Cortex of kidney (tissue), 1 donor: ENCODE measurements at places on chromosomes 4 and X.

- DNase-seq = no peak
These were observed 602.1 kb downstream of the RAB28 start for GRCh38 chr4:12881945-12882584.

GRCh38 chrX:105869701-105870100 lies 47.4 kb downstream of the NRK start:
- DNase-seq = no peak

DNA sequence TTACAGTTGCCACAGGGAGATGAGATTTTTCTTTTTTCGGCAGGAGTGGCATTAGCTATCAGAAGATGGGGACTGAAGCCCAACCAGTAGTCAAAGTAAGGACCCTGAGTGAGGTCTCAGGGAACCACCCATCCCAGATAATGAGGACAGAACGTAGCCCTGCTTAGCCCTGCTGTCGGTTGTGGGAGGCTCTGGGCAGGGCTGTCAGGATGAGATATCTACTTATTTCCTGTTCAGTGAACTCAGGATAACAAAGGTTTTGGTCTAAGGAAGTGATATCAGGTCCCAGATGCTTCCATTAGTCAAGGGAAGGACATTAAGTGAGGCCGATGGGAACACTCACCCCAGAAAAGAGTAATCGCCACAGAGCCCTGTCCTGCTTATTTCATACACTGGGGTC lies 2.3 kb downstream of the MAGEB16 start:
- no peak for DNase-seq

DNA sequence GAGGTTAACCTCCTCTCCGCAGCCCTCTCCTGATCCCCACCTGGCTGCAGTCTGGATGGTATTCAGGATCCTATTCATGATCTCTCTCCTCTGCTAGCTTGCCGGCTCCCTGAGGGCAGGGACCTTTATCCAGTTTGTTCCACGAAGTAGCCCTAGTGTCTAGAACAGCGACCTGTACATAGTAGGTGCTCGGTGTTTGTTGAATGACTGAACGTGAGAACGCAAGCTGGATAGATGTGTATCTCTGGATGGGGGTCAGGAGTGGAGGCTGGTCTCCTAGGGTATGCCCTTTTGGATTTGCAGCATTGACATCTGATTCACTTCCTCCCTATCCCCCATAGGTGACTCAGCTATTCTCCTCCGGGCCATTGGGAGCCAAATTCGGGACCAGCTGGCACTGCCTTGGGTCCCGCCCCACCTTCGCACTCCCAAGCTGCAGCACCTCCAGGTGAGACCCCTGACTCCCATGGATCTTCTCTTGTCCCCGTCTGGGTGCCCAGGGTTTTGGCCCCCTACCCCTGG lies 7.3 kb downstream of the CCDC22 start:
- no peak for DNase-seq

- no peak for DNase-seq
These were observed 4.8 kb upstream of the GYG2 start for GRCh38 chrX:2823795-2824386.

DNA sequence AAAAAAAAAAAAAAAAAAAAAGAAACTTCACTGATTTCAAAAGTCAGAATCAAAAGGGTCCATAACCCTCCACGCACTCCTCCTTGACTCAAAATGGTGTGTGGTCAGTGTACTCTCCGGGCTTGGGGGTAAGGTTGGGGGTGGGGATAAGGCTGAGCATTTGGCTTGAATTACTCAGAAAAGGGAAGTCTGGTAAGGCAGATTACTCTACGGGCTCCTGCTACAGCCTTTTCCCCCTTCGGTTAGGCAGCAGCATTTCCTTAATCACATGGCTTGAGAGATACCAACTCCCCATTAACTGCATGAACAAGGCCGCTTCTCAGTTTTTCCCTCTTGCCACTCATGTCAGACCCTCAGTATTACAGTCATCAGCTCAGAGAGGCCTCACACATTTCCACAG lies 135.4 kb upstream of the DUSP21 start:
- DNase-seq = no peak

DNA sequence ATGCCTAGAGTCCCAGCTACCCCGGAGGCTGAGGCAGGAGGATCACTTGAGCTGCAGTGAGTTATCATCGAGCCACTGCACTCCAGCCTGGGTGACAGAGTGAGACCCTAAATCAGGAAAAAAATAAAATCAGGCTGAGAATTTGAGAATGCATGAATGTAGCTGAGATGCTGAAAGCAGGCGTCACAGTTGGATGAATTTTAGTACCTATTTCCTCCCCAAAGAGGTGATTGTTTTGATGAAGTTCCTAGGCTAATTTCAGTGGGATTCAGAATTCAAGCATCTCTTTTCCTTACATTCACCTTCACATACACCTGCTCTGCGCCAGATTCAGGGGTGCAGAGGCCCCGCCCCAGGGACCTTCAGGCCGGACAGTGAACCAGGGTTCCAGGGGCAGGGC lies 3.2 kb downstream of the CFAP99 start:
- DNase-seq = no peak

GRCh38 chr4:185039508-185040273 lies 21.4 kb downstream of the HELT start:
- DNase-seq = no peak

DNA sequence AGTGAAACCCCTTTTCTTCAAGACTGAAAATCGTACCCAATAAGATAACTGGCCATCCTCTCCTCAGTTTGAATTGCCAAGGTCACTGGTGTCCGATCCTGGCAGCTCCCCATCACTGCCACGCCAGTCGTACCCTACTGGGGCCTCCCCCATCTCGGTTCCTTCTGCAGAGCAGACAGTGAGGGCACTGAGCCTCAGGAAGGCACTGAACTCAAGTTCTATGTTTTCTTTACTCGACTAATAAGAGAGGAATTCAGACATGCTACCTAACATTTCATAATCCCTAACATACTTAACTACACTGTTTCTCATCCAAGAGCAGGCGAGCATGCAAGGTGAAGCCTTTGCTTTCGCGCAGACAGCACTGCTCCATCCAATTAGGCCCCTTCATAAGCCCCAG lies 23.4 kb downstream of the ZFYVE28 start:
- no peak for DNase-seq

- DNase-seq = no peak
These were observed 15.7 kb upstream of the DUSP21 start for GRCh38 chrX:44828008-44828605.

DNA sequence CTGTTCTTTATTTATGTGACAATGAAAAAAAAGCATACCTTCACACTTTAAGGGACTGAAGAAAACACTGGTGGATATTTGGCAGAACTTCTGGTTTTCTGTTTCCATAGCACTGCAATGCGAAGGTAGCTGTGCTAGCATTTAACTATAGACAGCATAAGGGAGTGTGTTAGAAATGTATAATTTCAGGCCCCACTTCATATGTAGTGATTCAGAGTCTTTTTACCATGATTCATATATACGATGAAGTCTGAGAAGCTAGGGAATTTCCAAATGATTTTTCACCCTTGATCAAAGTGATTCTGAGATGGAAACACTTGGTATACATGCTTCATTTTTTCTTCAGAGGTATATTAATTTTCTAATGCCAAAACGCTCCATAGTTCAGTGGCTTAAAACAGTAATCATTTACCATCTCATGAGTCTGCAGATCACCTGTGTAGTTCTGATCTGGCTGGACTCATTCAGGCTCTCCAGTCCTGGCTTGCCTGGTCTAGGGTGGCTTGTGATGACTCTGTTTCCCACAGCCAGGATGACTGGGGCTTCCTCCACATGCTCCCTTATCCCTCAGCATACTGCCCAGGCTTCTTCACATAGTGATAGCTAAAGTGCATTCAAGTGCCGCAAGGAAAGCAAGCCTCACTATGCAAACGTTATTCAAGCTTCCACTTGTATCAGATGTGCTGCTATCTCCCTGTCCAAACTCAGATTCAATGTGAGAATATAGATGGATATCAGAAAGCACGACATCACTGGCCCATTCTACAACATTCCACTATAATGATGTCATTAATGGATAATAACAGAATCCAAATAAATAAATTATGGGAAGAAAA lies 790.1 kb downstream of the TECRL start:
- no peak for DNase-seq

DNA sequence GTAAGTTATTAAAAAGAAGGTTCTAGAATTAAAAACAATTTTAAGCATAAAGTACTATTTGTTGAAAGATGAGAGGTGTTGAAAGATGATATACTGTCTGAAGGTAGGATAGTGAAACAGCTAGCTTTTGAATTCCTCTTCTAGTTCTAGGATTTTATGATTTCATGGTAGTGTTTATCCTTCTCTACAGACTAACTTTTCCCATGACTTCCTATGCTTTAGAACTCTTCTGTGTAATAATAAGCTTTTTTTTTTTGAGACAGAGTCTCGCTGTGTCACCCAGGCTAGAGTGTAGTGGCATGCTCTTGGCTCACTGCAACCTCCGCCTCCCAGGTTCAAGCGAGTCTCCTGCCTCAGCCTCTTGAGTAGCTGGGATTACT lies 96.0 kb upstream of the NUDT6 start:
- no peak for DNase-seq

DNA sequence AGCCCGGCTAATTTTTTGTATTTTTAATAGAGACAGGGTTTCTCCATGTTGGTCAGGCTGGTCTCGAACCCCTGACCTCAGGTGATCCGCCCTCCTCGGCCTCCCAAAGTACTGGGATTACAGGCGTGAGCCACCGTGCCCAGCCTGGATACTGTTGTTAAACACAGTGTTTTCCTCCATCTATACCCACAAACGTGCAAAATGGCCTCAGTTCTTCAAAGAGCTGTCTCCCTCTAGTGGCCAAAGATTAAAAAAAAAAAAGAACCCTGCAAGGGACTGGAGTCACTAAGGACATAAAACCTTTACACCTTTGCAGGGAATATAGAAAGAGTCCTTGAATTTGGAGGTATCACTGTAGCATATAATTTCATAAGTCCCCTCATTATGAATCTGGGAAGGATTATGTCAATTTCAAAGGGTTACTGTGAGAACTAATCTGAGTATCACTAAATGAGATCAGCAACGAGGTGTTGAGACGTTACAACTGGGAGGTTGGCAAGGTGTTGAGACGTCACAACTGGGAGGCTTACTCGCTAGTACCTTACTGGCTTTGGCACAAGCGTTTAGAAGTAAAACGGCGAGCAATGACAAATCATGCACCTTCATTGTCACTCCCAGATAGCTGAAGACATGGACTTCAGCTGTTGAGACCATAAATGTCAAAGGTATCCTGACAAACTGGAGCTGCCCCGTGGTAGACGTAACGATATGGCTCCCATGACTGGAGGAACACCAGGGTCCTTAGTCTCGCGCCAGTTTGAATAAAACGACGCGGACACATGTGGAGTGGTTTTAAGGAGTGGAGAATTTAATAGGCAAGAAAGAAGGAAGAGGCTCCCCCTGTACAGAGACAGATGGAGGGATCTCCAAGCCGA lies 33.4 kb upstream of the ENPP6 start:
- DNase-seq = no peak

GRCh38 chr4:84699001-84699671 lies 116.2 kb downstream of the CDS1 start:
- no peak for DNase-seq

DNA sequence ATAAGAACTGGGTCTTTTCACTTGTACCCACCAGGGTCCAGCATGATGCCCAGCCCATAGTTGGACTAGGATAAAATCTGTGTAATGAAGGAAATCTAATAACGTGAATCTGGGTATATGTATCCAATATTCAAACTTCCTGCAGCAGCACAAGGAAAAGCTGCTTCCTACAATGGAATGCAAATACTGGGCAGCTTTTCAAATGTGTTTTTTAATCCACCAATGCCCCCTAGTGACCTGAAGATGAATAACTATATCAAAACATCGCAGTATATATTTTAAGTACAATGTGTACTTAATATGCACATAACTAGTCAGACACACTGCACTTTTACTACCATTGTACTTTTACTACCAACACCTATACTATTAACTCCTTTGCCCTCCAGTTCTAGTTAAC lies 5.3 kb downstream of the APOO start:
- no peak for DNase-seq

GRCh38 chr4:140158365-140159030 lies 4.5 kb upstream of the MAML3 start:
- DNase-seq = no peak

- no peak for DNase-seq
These were observed 83.6 kb downstream of the MAML3 start for GRCh38 chr4:140070366-140070765.
